ENCODE measurements at places on chromosomes 1 and 21. TPM values are rescaled to one million over a fixed set of nuclear protein-coding genes. Genes with fewer than 3 reads are reported as not detected.

The RGS18 gene
- 1.3 TPM for total RNA-seq

The RHBDL2 gene
- not detected for total RNA-seq

The CYP2J2 gene
- 1.0 TPM for total RNA-seq

The LEFTY2 gene
- total RNA-seq, result 0.96 TPM

The PIK3R3 gene
- 24.1 TPM for total RNA-seq

The RUNX3 gene
- total RNA-seq, result 3.5 TPM

DNA sequence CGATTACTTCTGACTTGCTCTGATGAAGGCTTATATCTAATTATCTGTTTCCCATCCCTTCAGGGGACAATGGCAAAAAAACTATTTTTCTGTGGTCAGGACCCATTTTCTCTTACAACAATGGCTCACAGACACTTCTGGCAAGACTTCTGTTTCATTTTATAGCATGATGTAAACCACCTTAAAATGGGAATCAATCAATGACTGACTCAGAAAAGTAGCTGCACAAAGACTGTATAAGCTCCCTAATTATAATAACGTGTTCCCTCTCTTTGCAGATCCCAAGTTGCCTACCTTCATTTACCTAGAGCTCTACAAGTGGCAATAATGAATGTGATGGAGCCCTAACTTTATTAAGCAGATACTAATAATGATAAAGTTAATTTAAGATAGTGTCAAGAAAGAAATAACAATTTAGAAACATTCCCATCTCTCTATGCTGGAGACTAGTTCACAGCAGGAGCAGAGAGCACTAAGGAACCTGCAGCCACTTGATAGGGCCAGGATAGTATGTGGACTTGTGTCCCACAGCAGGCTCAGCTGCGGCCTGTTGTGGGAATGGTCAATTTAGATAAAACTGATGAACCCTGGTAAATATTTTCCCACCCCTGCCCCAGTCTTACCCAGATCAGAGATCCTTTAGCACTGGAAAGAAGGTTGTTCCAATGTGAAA lies 538 bp downstream of the GBP2 start:
- DNase-seq, result no peak
- H3K4me1 ChIP-seq, result peaks cover 45% of the 10 kb centered on the region
- H3K27me3 ChIP-seq, result no peaks in the 10 kb centered on the region
- no peaks in the 10 kb centered on the region for H3K36me3 ChIP-seq
- peak overlapping the region; percentile 52 for H3K4me3 ChIP-seq

DNA sequence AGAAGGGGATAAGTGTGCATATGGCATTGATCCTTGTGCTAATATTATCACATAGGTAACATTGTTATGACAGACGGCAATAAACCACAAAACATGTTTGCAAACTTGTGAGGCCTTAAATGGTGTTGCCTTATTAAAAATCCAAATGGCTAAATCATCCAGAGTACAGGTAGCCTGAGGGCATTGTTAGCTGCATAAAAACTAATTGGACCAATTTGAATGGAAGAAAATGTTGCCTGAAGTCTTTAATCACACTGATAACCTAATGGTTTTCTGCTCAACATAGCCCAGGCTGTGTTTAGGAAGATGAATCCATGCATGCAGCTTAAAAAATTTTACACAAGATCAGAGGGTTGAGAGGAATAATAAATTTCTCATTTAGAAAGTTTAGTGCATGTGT lies 19.4 kb upstream of the LRRC53 start:
- DNase-seq, result no peak
- H3K36me3 ChIP-seq, result no peaks in the 10 kb centered on the region
- peaks cover 14% of the 10 kb centered on the region for H3K4me1 ChIP-seq
- H3K27me3 ChIP-seq, result no peaks in the 10 kb centered on the region
- H3K27ac ChIP-seq, result no peak overlapping the region

- no peaks in the 10 kb centered on the region for H3K4me1 ChIP-seq
- no peaks in the 10 kb centered on the region for H3K36me3 ChIP-seq
- H3K4me3 ChIP-seq, result no peak overlapping the region
- no peak overlapping the region for H3K27ac ChIP-seq
Observed at GRCh38 chr1:222109836-222110235, 367.9 kb upstream of the DUSP10 start.

DNA sequence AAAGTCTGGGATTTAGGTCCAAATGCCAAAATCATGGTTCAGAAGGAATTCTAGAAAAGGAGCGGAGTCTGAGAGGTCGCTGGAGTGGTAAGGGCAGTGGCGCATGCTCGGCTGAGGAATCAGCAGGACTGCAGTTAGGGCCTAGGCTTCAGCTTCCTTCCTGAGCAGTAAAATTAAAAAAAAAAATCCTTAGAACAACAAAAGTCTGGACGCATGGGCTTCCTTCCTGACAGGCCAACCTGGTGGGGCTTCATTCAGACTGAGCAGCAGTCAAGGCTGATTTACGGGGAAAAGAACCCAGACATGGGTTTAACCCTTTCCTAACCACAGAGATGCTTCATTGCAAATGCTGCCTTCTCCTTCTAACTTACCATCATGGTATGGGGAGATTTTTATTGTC lies 17.1 kb downstream of the RNF220 start:
- H3K4me1 ChIP-seq, result no peaks in the 10 kb centered on the region
- DNase-seq, result no peak
- no peak overlapping the region for H3K27ac ChIP-seq
- H3K36me3 ChIP-seq, result no peaks in the 10 kb centered on the region
- H3K27me3 ChIP-seq, result peaks cover 84% of the 10 kb centered on the region
- H3K4me3 ChIP-seq, result no peak overlapping the region

DNA sequence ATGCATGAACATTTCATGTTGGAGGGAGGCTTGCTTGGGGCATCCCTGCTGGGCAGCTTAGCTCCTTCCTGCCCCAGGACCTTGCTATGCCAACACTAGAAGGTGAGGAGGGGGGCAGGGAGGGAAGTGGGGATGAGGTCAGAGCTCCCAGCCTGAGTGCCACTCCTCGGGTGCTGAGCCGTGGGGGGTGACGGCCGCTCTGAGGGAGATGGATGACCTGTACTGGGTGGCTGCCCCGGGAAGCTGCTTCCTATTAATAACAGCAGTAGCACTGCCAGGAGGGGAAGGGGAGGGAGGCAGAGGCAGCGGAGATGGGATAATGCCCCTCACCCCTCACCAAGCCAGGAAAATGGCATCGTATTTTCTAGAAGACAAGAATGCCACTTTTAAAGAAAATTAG lies 60.6 kb downstream of the UBIAD1 start:
- no peak for DNase-seq
- no peak overlapping the region for H3K4me3 ChIP-seq
- H3K27me3 ChIP-seq, result no peaks in the 10 kb centered on the region
- H3K4me1 ChIP-seq, result no peaks in the 10 kb centered on the region
- H3K27ac ChIP-seq, result no peak overlapping the region

DNA sequence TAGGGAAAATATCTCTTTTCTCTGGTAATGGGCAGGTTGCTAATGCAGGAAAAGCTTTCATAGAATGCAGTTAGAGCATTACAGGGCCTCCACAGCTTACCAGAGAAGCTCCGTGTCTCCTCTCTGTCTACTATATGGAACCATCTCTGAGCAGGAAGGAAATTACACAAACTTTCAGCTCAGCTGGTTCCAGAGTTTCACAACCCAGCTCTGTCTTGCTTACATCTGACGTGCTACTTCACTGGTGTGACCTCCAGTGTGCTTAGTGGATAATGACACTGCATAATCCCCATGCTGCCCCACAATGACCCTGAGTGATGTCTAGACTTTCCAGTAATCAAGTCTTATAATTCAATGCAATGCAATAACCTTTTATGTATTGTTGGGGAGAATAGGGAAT lies 4.3 kb upstream of the FGGY start:
- peaks cover 27% of the 10 kb centered on the region for H3K4me1 ChIP-seq
- H3K4me3 ChIP-seq, result no peak overlapping the region
- H3K27ac ChIP-seq, result peak overlapping the region; percentile 85
- H3K36me3 ChIP-seq, result no peaks in the 10 kb centered on the region
- DNase-seq, result peak; percentile 91

GRCh38 chr1:20278692-20279130 lies 12.0 kb upstream of the VWA5B1 start:
- H3K4me1 ChIP-seq, result no peaks in the 10 kb centered on the region
- no peak overlapping the region for H3K4me3 ChIP-seq
- H3K27me3 ChIP-seq, result no peaks in the 10 kb centered on the region
- H3K36me3 ChIP-seq, result no peaks in the 10 kb centered on the region
- no peak for DNase-seq

- no peak overlapping the region for H3K4me3 ChIP-seq
- DNase-seq, result peak; percentile 9
- no peaks in the 10 kb centered on the region for H3K27me3 ChIP-seq
- no peaks in the 10 kb centered on the region for H3K4me1 ChIP-seq
- no peak overlapping the region for H3K27ac ChIP-seq
Observed at GRCh38 chr21:43192501-43193081, 23.8 kb downstream of the CRYAA start.

DNA sequence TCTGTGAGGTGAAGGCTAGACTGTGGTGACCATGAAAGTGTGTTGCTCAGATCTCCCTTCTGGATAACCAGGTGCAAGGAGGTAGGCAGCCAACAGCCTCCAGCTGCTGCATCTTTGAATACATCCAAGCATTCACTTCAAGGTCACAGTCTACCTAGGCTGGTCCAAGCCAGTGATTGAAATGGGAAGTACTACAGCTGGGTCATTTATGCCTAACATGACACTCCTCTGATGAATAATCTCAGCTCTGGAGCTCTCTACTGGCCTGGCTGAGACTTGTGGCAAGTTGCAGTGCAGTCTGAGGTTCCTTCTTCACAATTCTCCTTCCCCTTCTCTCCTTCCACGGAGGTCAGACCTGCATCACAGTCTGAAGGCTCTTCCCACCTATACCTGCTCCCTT lies 35.0 kb upstream of the ARHGAP29 start:
- H3K4me3 ChIP-seq, result no peak overlapping the region
- no peak overlapping the region for H3K27ac ChIP-seq
- H3K36me3 ChIP-seq, result no peaks in the 10 kb centered on the region
- H3K4me1 ChIP-seq, result no peaks in the 10 kb centered on the region

DNA sequence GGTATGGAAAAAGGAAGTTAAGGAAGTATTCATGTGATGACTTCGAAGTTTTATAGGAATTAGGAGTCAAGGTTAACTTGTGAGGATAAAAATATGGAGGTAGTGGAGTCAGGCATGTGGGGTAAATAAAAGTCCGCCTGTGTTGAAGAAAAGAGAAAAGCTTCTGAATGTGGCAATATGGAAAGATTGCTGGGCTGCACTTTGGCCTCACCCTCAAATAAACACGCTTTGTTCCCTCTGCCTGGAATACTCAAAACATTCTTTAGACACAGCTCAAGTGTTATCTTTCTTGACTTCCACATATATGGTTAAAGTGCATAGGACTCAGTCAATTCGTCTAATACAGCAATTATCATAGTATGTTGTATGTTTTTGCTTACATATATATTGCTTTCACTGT lies 137.7 kb downstream of the PLA2G4A start:
- no peak for DNase-seq
- no peaks in the 10 kb centered on the region for H3K4me1 ChIP-seq
- no peak overlapping the region for H3K4me3 ChIP-seq

- H3K36me3 ChIP-seq, result no peaks in the 10 kb centered on the region
- H3K4me1 ChIP-seq, result peaks cover 14% of the 10 kb centered on the region
- no peaks in the 10 kb centered on the region for H3K27me3 ChIP-seq
- peak overlapping the region; percentile 86 for H3K27ac ChIP-seq
Observed at GRCh38 chr1:93078638-93078985, 471 bp upstream of the MTF2 start.

- no peaks in the 10 kb centered on the region for H3K36me3 ChIP-seq
- H3K4me1 ChIP-seq, result peaks cover 13% of the 10 kb centered on the region
- DNase-seq, result no peak
- H3K27me3 ChIP-seq, result no peaks in the 10 kb centered on the region
Observed at GRCh38 chr1:109898842-109899241, 11.8 kb upstream of the CSF1 start.

DNA sequence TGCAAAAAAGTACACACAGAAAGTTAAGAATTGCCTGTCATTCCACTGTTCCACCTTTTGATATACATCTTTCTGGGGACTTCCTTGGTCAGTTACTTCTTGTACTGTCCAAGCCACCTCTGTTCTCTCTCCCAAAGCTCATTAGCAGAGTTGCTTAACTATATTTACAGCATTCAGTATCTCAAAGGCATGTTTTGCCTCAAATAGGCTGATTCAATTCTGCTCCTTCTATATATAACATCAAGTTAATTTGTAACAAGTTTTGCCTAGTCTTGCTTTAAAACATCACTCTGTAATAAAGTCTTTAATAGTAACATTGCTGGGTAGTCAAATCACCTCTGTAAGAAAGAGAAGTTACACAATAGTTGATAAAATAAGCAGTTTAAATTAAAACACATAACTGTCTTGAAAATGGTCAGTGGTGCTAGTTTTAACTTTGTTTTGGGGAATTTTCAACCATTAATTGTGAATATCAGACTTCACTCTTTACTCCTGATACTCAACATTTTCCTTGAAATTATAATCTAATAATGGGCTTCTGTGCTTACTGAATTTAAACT lies 35.7 kb downstream of the EDARADD start:
- no peaks in the 10 kb centered on the region for H3K4me1 ChIP-seq
- no peak overlapping the region for H3K4me3 ChIP-seq
- no peak for DNase-seq
- H3K27ac ChIP-seq, result no peak overlapping the region
- H3K36me3 ChIP-seq, result no peaks in the 10 kb centered on the region

GRCh38 chr1:78088015-78088414 lies 42.2 kb downstream of the GIPC2 start:
- no peak overlapping the region for H3K27ac ChIP-seq
- no peaks in the 10 kb centered on the region for H3K27me3 ChIP-seq
- no peaks in the 10 kb centered on the region for H3K36me3 ChIP-seq
- no peaks in the 10 kb centered on the region for H3K4me1 ChIP-seq
- DNase-seq, result no peak

- no peak overlapping the region for H3K4me3 ChIP-seq
- no peaks in the 10 kb centered on the region for H3K4me1 ChIP-seq
- H3K27ac ChIP-seq, result no peak overlapping the region
- H3K27me3 ChIP-seq, result no peaks in the 10 kb centered on the region
- H3K36me3 ChIP-seq, result no peaks in the 10 kb centered on the region
Observed at GRCh38 chr1:157439302-157439954, 112.9 kb downstream of the FCRL5 start.

GRCh38 chr1:63918418-63918945 lies 144.7 kb downstream of the ROR1 start:
- H3K27me3 ChIP-seq, result no peaks in the 10 kb centered on the region
- no peak overlapping the region for H3K27ac ChIP-seq
- H3K36me3 ChIP-seq, result no peaks in the 10 kb centered on the region
- H3K4me1 ChIP-seq, result peaks cover 13% of the 10 kb centered on the region
- no peak overlapping the region for H3K4me3 ChIP-seq

DNA sequence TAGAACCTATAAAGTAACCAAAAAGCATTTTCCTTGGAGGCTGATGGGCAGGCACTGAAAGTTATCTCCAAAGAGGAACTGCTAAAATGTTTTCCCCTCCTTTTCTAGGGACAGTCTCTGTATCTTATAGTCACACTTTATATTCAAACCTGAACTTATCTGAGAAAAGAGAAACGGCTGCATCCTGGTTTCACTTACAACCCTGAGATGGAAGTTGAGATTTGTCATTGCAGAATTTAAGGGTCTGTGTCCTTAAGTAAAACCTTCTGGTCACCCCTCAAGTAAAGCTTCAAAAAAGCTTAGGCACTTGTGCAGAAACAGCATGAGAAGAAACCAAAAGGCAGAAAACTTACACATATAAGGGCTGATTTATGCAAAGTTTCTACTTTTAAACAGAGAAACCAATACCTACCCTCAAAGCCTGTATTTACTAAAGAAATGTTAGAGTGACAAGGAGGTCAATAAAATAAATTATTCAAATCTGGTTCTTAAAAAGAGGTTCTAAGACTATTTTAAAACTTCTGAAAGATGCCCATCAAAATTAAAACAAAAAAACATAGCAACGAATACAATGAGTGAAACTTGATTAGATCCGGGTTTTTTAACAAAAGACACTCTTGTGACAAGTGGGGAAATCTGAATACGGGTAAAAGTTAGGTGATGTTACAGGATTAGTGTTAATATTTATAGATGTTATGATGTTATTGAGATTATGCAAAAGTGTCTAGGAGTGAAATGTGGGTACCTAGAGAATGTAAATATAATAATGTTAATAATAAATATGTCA lies 9.9 kb downstream of the CD58 start:
- H3K4me1 ChIP-seq, result peaks cover 5% of the 10 kb centered on the region
- DNase-seq, result no peak
- no peaks in the 10 kb centered on the region for H3K27me3 ChIP-seq
